Stimulated activated CD4-positive, alpha-beta T cell treated with anti-CD3 and anti-CD28 coated beads, Interleukin-1b, Interleukin-23, amount 100 ng/mL, for 24 hours (primary cell): ENCODE measurements at places on chromosomes 2 and 18.

DNA sequence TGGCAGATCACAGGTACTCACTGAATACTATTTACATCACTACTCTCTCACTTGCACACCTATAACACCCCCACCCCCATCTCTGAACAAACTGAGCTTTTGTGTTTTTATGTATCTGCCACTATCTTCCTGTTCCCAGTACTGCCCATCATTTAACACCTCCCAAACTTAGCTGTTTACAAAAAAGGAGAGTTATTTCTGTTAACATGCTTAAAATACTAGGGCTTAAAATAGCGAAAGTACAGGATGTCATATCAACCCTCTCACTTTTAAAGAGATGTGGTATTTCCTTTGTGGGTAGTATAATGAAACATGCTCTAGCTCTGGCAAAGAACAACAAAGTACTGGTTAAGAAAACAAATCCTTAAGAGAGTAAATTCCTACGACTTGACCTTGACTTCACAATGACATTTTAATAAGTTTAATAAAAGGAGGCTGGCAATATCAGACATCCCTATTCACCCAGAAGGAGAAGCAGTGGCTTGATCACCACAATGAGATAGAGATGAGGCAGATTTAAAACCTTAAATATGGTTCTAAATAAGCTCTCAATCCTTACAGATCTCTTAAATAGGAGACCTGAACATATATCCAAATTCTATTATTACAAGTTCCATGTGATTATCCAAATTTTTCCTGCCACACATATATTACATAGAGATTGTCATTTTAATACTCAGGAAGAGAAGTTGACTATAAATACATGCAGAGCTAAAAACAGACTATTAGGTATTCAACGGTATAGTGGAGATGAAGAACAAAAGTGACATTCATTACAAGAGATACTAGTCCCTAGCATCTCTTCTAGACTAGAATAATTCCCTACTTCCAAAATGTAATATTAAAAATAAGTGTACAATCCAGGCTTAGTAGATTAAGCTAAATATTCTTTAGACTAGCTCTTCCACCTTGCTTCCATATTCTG is 36.9 kb downstream of the TRAK2 start:
- DNase-seq: no peak

GRCh38 chr2:69743847-69744264 is 1.9 kb downstream of the ANXA4 start:
- no peak for DNase-seq

GRCh38 chr2:42747422-42747821 is 16.5 kb downstream of the OXER1 start:
- no peak for DNase-seq

GRCh38 chr2:229409751-229410181 is 138.7 kb upstream of the PID1 start:
- no peak for DNase-seq

DNA sequence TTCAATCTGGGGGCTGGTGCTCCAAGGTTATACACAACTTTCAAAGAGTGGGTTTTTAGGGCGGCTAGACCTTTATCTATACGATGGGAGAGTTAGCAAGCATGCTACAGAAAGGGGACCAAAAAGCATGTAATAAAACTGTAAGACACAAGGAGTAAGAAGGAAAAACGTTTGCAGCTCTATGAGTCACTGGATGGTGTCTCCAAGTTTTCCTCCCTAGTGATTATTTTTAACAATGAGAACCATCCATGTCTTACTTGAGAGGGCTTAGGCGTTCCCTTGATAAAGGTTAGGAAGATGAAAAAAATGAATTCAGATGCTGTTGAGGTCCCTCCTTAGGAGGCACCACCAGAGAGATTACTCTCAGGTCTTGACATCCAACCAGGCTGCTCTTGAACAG is 75.9 kb downstream of the HRH4 start:
- no peak for DNase-seq

GRCh38 chr18:33593261-33593660 is 15.2 kb downstream of the ASXL3 start:
- no peak for DNase-seq

GRCh38 chr18:68024716-68025115 is 508.2 kb upstream of the DSEL start:
- no peak for DNase-seq

DNA sequence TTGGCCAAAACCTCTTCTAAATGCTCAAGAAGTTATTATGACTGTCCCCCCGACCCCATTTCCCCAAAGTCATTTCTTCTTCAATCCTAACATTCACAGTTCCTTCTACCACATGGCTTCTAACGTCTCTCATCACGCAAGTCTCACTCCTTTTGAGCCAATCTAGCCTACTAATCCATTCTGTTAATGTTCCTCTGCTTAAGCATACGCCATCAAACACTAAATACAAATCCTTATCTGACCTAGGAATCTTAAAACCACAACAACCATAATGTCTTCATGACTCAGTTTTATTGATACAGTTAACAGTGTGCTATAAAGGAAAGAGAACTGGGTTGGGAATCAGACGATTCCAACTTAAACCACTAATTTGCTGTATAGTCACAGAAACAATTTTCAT is 23.9 kb downstream of the HNRNPLL start:
- no peak for DNase-seq
